Neural progenitor cell (in vitro differentiated cells): ENCODE measurements at places on chromosomes 4 and X. TPM values are rescaled to one million over a fixed set of nuclear protein-coding genes. Genes with fewer than 3 reads are reported as not detected.
A peak's percentile ranks its signal among the peaks of the same experiment; 100 is the strongest.

- DNase-seq: no peak
- no peaks in the 10 kb centered on the region for H3K27me3 ChIP-seq
- H3K4me1 ChIP-seq: peaks cover 14% of the 10 kb centered on the region
- H3K36me3 ChIP-seq: no peaks in the 10 kb centered on the region
- no peak overlapping the region for H3K4me3 ChIP-seq
These were observed 38.4 kb upstream of the CLNK start for GRCh38 chr4:10722957-10723356.

WDR19 gene
- total RNA-seq: 56.4 and 86.3 TPM in 2 replicates

GRCh38 chr4:110475881-110476818 lies at the start of gene ENPEP:
Gene ENPEP, plus strand, starts transcription at chr4:110476155. Its CDS starts 260 bp downstream, at chr4:110476415.
- no peak for DNase-seq
- no peaks in the 10 kb centered on the region for H3K4me1 ChIP-seq
- no peaks in the 10 kb centered on the region for H3K36me3 ChIP-seq

DNA sequence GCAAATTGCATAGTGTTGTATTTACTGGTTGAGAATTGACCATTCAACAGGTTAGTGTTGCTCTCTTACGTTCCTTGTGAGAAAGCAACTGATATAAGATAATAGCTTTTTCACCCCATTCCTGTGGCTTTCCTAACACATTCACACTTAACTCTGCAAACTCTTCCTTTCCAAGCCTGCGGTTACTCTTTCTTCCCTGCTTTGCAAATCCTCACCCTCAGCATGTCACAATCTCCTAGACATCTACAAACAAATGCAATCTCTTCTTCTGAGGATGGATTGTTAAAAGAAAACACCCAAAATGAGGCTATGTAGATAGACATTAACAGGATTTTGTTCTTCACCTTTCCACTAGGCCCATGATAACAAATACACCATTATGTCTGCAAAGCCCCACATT lies 771.7 kb upstream of the PCDH7 start:
- no peaks in the 10 kb centered on the region for H3K36me3 ChIP-seq
- no peak overlapping the region for H3K27ac ChIP-seq
- H3K27me3 ChIP-seq: no peaks in the 10 kb centered on the region
- H3K4me1 ChIP-seq: no peaks in the 10 kb centered on the region

SPANXN4 gene
- not detected in 2 replicates for total RNA-seq

GRCh38 chr4:18077808-18078207 lies 56.3 kb upstream of the LCORL start:
- DNase-seq: no peak
- H3K4me3 ChIP-seq: no peak overlapping the region
- no peaks in the 10 kb centered on the region for H3K27me3 ChIP-seq
- H3K27ac ChIP-seq: no peak overlapping the region
- H3K36me3 ChIP-seq: no peaks in the 10 kb centered on the region
- no peaks in the 10 kb centered on the region for H3K4me1 ChIP-seq

GRCh38 chrX:129749069-129749468 lies 10.3 kb downstream of the XPNPEP2 start:
- H3K27me3 ChIP-seq: no peaks in the 10 kb centered on the region
- H3K4me1 ChIP-seq: no peaks in the 10 kb centered on the region
- no peak for DNase-seq
- H3K4me3 ChIP-seq: no peak overlapping the region
- no peak overlapping the region for H3K27ac ChIP-seq

DNA sequence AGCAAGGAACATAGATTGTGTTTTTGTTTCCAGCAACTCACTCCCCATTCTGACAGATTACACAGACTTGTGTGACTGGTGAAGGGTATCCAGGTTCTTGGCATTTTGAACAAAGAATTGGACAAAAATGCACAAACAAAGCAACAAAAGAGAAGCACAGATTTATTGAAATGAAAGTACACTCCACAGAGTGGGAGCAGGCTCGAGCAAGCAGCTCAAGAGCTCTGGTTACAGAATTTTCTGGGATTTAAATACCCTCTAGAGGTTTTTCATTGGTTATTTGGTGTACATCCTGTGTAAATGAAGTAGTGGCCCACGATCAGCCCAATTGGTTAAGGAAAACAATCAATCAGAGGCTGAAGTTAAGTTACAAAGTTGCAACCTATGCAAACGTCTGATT lies 155.0 kb upstream of the JADE1 start:
- peaks cover 24% of the 10 kb centered on the region for H3K4me1 ChIP-seq
- H3K27ac ChIP-seq: peak overlapping the region; percentile 98
- H3K27me3 ChIP-seq: no peaks in the 10 kb centered on the region
- DNase-seq: peak; percentile 12
- no peak overlapping the region for H3K4me3 ChIP-seq
- no peaks in the 10 kb centered on the region for H3K36me3 ChIP-seq

CENPVL3 gene
- total RNA-seq: 4.6 and 6.2 TPM in 2 replicates

DNA sequence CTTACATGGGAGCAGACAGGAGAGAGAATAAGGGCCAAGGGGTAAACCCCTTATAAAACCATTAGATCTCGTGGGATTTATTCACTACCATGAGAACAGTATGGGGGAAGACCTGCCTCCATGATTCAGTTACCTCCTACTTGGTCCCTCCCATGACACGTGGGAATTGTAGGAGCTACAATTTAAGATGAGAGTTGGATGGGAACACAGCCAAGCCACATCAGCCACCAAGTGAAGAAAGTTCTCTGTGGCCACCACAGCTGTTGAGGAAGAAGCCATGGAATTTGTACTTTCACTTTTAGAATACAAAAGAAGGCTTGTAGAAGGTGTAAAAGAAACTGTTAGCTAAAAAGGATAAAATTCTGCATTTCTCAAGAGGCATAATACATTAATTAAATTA lies 67.0 kb upstream of the CXorf51A start:
- no peaks in the 10 kb centered on the region for H3K4me1 ChIP-seq
- DNase-seq: no peak
- no peak overlapping the region for H3K27ac ChIP-seq
- H3K27me3 ChIP-seq: no peaks in the 10 kb centered on the region

GRCh38 chrX:103781062-103781402 lies 4.4 kb downstream of the PLP1 start:
- peak overlapping the region; percentile 80 for H3K27ac ChIP-seq
- no peaks in the 10 kb centered on the region for H3K27me3 ChIP-seq
- peak; percentile 60 for DNase-seq
- H3K4me1 ChIP-seq: peaks cover 85% of the 10 kb centered on the region
- H3K36me3 ChIP-seq: no peaks in the 10 kb centered on the region
- no peak overlapping the region for H3K4me3 ChIP-seq

DNA sequence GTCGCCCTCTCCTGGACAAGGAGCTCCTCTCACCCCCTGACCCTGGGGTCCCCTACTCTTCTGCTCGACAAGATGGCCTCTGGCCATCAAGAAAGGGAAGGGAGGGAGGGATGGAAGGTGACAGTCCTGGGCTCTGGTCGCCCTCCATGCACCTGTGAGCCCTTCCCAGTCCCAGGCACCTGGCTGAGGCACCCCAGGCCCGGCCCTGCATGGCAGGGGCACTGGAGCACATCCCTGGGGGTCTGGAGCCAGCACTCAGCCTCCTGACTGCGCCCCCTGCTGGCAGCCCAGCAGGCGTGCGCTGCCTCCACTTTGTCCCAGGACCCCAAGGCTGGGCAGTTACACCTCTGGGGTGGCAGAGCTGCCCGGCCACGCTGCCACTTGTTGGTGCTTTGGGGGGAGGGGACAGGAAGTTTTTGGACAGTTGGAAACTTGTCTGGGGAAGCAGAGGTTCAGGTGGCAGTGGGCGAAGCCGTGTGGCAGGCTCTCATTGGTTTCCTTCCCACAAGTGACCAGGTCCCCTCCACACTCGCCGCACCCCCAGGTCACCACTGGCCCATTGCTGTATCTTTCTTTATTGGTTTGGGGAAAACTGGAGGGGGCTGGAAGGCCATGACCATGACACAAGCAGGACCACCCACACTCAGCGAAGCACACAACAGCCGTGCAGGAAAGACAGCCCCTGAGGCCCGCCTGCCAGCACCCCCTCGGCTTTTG lies 4.3 kb downstream of the PNCK start:
- no peak overlapping the region for H3K27ac ChIP-seq
- H3K4me1 ChIP-seq: peaks cover under 1% of the 10 kb centered on the region
- H3K27me3 ChIP-seq: peaks cover 2% of the 10 kb centered on the region
- no peaks in the 10 kb centered on the region for H3K36me3 ChIP-seq

DNA sequence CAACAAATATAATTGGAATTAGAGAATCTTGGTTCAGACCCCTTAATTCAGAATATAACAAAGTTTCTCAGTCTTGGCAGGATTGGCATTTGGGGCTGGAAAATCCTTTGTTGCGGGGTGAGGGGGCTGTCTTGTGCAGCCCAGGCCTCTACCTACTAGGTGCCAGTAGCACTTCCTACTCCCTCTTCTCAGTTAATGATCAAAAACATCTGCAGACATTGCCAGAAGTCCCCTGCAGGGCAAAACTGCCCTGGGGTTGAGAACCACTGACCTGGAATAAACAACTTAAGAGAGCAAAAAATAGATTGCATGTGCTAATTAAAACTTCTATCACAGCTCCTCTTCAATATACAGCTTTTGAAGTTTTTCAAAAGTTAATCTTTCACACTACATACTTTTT lies 36.7 kb upstream of the CXorf38 start:
- H3K4me3 ChIP-seq: peak overlapping the region; percentile 19
- DNase-seq: peak; percentile 59
- peaks cover 11% of the 10 kb centered on the region for H3K36me3 ChIP-seq
- no peaks in the 10 kb centered on the region for H3K27me3 ChIP-seq

GRCh38 chrX:108426262-108426661 lies 12.0 kb downstream of the COL4A6 start:
- no peak overlapping the region for H3K4me3 ChIP-seq
- DNase-seq: peak; percentile 62
- peaks cover 8% of the 10 kb centered on the region for H3K4me1 ChIP-seq
- H3K27me3 ChIP-seq: no peaks in the 10 kb centered on the region
- H3K36me3 ChIP-seq: peaks cover 4% of the 10 kb centered on the region

DNA sequence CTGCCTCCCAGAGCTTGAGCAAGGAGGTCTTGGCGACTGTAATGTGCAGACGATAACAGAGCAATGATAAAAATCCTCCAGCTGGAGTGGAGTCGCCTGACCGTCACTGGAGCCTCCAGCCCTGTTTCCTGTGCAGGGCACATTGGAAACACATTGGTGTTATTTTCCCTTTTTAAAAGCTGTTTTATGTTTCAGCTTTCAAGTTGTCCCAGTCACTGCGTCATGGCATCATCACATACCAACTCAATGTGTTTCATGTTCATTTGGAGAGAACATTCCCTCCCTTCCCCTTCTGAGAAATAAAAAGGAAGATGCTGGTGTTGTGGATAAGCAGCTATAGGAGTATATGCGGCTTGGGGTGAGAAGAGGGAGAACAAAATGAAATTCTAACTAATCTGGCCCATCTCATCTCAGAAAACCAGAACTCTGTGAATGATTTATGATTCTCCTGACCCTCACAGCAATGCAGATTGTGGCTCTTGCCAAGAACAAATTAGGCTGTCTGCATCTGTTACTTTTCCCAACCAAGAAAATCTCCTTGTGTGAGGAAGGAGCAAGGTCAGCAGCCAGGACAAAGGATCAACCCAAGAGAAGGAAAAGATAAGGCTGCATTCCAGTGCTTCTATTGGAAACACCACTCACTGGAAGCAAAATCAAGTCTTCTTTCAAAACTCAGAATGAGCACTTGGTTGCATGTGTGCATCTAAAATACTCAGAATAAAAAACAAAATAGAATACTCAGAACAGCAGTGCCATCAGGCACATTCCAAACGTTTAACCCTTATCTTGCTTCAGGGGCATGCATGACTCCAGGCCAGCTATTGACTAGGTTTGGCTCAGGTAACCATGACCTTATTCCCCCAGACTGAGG lies 134.4 kb downstream of the RASL11B start:
- H3K27me3 ChIP-seq: no peaks in the 10 kb centered on the region
- H3K4me3 ChIP-seq: no peak overlapping the region
- no peaks in the 10 kb centered on the region for H3K4me1 ChIP-seq
- DNase-seq: no peak

GRCh38 chrX:25928316-25928715 lies 209.8 kb upstream of the MAGEB18 start:
- H3K4me1 ChIP-seq: no peaks in the 10 kb centered on the region
- H3K4me3 ChIP-seq: no peak overlapping the region
- no peak for DNase-seq
- no peak overlapping the region for H3K27ac ChIP-seq
- no peaks in the 10 kb centered on the region for H3K36me3 ChIP-seq

DNA sequence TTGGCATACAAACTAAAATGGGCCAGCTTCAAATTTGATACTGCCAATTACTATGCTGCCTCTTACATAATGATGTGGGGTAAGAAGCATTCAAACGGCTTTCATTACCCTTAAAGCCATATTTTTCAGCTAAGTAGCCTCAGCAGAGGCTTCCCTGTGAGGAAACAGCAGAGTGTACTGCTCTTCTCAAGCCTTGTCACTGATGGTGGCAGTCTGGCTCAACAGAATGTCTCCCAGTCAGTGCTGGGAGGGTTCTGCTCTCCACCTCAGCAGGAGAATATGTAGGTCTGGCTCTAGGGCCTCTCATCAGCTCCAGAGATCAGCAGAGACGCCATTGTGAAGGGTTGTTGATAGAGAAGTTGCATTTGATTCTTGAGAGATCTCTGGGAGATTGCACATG lies 44.6 kb upstream of the MBNL3 start:
- H3K27me3 ChIP-seq: no peaks in the 10 kb centered on the region
- H3K36me3 ChIP-seq: no peaks in the 10 kb centered on the region
- no peak overlapping the region for H3K27ac ChIP-seq
- no peak overlapping the region for H3K4me3 ChIP-seq
- H3K4me1 ChIP-seq: no peaks in the 10 kb centered on the region
